Stimulated activated CD8-positive, alpha-beta memory T cell treated with anti-CD3 and anti-CD28 coated beads, Interleukin-4, amount 100 ng/mL, for 1 hour (primary cell): ENCODE measurements at places on chromosomes 7 and 10.
A peak's percentile ranks its signal among the peaks of the same experiment; 100 is the strongest.

DNA sequence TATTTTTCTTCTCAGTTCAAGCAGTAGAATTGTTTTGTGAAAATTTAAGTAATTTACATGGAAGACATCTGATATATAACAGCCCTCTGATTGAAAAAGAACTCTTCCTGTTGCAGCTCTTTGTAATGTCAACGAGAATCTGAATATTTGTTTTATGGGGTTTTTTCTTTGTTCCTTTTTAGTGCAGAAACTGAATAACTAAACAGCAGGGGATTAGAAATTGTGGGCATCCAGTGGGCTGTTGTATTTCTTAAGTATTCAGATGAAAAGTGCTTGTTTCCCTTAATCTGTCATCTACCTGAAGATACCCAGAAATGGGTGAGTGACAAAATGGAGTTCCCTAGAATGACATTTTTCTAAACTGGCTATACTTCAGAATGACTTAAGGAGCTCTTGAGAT is 7.4 kb downstream of the ARL4A start:
- no peak for DNase-seq

DNA sequence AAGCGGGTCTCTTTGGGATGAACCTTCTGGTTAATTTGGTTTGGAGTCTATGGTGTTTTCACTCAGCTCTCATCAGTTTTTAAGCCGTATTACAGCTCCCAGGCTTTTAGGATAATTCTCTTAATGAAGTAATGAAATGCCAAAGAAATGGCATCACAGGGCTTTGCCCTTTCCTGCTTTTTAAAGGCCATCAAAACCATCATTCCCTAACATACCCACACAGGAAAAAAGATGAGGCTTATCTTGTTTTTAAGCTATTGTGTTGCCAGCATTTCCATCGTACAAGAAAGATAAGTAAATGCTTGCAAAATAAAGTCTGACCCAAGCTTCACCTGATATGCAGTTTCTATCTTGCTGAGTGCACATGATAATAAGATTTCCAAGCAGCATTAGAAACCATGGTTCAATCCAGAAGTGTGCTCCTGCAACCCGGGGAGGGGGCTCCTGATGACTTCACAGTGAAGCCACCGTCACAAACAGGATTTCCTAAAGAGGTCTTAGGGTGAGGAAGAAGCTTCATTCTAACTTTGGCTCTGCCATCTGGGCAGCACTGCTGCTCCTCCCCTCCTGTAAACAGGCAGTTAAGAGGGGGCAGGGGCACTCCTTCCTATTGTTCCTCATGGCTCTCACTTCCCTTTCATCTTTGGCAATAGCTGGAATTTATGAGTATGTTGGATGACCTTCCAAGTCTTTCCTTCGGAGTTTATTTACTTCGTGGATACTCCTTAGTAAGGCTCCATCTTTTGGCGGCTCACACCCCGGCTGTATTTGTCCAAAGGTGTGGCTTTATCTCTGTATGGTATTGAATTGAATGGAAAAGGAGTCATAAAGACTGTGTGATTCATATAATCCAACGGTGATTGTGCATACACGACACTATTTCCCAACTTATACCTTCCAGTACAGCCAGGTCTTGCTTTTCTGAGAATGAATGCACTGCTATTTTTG is 55.2 kb upstream of the FAM133B start:
- no peak for DNase-seq

GRCh38 chr10:130757271-130757670 is 554.2 kb downstream of the TCERG1L start:
- DNase-seq = no peak

GRCh38 chr7:43439631-43440401 is 143.1 kb upstream of the STK17A start:
- DNase-seq = peak; percentile 23

DNA sequence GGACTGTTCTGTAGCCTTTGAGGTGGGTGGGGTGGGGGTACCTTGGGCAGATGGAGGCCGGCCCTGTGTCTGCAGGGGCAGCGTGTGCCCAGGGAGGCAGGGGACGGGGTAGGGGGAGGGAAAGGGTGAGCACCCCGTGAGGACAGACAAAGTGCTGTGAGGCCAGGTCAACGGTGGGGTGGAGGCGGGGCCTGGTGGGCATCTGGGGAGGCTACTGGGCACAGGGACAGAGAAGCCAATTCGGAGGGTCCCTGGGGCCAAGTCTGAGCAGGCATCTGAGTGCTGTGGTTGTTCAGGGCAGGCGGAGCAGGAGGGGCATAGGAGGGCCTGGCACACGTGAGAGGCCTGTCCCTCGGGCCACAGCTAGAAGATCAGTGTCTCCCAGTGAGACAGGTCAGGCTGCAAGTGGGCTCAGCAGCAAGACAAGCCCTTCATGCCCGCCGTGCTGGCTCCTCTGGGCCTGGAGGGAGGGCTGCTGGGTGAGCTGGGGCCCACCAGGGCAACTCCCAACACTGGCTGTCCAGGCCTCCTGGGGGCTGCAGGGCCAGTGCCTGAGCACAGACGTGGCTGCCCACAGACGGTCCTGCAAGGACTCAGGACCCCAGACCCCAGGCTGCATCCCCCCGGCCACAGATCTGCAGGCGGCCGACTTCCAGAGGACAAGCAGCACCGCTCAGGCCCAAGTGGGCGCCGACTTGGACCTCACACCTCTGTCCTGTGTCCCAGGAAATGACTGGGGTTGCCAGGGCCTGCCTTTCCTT is 26.4 kb upstream of the KNDC1 start:
- no peak for DNase-seq

GRCh38 chr10:114239117-114239993 is at the start of gene VWA2:
Gene VWA2 (plus strand): TSS chr10:114239254. CDS start chr10:114248714, 9,460 bp downstream.
- DNase-seq = no peak

GRCh38 chr10:57142925-57143576 is 782.0 kb upstream of the ZWINT start:
- DNase-seq = no peak

- DNase-seq = no peak
Measured at GRCh38 chr10:34299105-34299611, 515.9 kb downstream of the PARD3 start.

GRCh38 chr10:101228966-101229265 is 347 bp downstream of the LBX1 start:
- DNase-seq = no peak

- no peak for DNase-seq
Measured at GRCh38 chr10:88651101-88651551, 13.1 kb upstream of the LIPF start.

- DNase-seq = no peak
Measured at GRCh38 chr7:51446356-51446755, 129.7 kb upstream of the COBL start.

DNA sequence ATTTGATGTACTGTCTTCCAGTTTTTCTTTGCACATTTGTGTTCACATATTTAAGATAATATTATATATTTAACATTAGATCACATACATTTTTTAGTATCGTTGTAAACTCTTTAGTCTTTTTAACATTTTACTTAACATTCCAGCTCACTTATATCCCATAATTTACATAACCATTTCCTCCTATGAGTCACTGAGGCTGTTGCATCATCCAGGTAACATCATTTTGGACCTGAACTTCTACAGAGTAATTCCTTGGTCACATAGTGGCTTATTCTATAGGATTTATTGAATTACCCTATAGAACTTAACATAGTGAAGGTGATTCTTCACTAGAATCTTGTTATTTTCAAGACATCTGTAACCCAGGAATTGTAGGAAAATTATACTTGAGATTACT is 194.4 kb downstream of the POU6F2 start:
- no peak for DNase-seq

- DNase-seq = no peak
Measured at GRCh38 chr7:16999541-17000267, 117.9 kb upstream of the AGR3 start.

GRCh38 chr7:23696916-23697441 is 13.0 kb upstream of the STK31 start:
- DNase-seq = peak; percentile 19

- no peak for DNase-seq
Measured at GRCh38 chr7:101174322-101174854, 5.7 kb downstream of the NAT16 start.

- DNase-seq = no peak
Measured at GRCh38 chr10:123651421-123652047, 14.6 kb upstream of the GPR26 start.

DNA sequence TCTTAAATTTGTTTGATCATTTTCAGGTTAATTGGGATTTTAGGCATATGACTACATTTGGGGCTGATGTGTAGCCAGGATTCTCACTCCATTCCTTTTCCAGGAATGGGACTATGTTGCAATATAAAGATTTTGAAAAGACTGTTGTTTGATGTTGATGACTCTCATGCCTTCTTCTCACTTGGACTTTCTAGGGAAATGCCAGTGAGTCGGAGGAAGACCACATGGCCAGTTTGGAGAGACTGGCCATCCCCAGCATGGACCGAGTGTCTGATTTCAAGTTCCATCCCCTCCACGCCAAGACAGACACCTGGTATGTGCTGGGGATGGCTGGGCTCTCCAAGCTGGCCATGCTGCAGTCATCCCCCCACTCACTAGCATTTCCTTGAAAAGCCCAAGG is 5.5 kb downstream of the IGFBP3 start:
- DNase-seq = no peak

GRCh38 chr10:123527151-123527550 is 139.0 kb upstream of the GPR26 start:
- no peak for DNase-seq

DNA sequence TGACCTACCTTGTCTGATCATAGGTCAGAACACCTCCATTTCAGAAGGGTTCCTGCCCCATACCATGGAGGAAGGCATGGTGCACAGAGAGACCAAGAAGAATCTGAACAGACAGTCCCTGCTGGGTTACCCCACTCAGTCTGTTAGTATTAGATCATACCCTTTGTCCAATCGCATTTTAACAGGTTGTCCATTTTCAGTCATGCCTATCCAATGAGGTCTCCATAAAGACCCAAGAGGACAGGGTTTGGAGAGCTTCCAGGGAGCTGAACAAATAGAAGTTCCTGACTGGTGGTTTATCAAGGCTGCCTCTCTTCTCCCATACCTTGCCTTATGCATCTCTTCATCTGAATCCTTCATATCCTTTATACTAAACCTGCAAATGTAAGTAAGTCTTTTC is 21.2 kb upstream of the SLC16A12 start:
- DNase-seq = no peak

- DNase-seq = no peak
Measured at GRCh38 chr10:129774736-129775401, 189.2 kb downstream of the EBF3 start.

DNA sequence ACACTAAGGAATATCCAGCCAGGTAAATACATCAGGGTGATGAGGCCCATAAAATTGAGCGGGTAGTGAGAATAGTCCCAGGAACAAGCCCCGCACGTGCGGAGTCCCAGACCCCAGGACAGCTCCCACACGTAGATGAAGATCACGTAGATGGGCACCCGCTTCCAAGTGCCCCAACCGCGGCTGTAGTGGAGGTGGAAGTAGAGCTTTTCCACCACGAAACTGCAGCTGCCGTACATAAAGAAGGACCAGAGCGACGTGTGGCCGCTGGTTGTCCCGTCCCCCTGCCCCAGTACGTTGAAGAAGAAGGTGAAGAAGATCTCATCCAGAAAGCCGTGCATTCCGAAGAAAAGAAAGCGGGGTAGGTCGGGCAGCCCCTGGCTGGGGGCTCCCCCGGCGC is 948 bp downstream of the TMEM229A start:
- DNase-seq = no peak

- no peak for DNase-seq
Measured at GRCh38 chr7:105742787-105743186, 133.6 kb downstream of the ATXN7L1 start.

- DNase-seq = no peak
Measured at GRCh38 chr10:46306516-46307184, 19.9 kb downstream of the ANTXRL start.

- DNase-seq = no peak
Measured at GRCh38 chr7:31702354-31702753, 15.3 kb downstream of the PPP1R17 start.

GRCh38 chr7:126803990-126804389 is 448.8 kb downstream of the GRM8 start:
- no peak for DNase-seq

- DNase-seq = no peak
Measured at GRCh38 chr10:30190577-30191552, 131.5 kb upstream of the JCAD start.

DNA sequence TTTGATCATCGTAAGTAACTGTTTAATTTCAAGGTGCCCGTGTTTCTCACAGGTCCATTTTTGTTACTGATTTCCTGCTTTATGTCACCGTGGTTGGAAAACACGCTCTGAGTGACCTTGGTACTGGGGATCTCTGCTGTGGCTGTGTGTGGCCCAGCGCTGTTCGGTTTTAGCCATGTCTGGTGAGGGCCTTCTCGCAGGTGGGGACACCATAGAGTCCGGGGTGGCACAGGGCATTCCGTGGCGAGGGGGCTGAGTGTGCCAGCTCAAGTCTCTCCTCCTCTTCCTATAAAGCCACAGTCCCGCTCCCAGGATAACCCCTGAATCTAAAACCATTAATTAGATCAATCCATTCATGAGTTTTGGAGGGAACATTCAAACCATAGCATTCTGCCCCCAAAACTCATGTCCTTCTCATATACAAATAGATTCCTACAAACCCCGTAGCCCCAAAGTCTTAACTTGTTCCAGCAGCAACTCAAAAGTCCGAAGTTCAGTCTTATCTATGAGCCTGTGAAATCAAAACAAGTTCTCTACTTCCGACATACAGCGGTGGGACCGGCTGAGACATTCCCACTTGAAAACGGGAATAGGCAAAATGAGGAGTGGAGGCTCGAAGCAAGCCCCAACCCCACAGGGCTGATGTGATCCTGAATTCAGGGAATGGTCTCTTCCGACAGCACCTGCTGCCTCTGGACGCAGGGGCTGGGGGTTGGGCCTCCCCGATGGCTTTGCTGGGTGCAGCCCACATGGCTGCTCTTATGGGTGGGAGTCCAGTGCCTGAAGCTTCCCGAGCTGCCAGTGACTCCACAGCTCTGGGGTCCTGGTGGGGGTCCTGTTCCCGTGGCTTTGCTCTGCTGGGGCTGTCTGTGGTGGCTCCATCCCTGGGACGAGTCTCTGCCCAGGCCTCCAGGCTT is 55.0 kb upstream of the NKX6-2 start:
- DNase-seq = no peak

DNA sequence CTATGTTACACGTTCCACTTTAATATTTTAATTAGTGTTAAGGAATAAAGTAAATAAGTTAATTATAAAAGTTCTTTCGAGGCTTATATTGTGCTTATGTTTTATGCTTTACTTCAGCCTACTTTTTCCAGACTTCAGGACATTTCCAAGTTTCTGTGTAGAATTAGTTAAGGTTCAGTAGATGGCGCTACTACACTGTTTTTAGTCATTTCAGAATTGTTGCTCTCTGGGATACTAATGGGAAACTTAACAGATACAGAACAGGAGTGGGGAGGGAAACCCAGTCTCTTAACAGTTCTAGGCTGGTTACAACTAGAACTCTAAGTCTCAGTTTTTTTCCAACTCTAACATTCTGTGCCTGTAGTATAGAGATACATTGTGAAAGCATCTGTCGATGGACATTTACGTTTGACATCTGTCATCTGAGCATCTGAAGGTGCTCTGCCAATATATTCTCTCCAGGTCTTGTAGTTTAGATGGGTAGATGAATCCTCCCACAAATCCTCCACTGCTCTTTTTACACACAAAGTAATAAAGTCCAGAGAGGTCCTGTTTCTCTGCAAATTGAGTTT is 56.8 kb upstream of the FAM171A1 start:
- no peak for DNase-seq

- no peak for DNase-seq
Measured at GRCh38 chr7:141700848-141701371, 1.1 kb downstream of the DENND11 start.
